ENCODE measurements at places on chromosomes 4 and X.

DNA sequence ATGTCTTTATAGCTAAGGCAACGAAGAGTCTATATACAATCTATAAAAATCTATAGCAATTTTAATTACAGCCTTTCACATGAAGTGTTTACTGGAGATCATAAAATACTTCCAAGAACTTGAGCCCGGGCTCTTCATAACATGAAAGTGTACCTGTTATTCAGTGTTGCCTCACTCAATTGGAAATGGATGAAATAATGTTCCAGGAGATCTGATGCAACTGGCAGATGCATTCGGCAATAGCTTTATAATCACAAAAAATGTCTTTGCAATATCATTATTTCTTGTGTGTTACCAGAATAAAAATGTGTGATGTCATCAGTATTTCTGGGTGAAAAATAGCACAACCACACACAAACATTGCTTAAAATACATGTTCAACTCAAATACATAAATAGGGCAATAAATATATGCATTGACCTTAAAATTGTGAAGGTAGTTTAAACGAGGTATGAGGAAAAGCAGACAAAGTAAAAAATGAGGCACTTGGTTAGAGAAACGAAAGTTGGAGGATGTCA, 1266.8 kb upstream of the PCDH7 start:
- no peak for DNase-seq

DNA sequence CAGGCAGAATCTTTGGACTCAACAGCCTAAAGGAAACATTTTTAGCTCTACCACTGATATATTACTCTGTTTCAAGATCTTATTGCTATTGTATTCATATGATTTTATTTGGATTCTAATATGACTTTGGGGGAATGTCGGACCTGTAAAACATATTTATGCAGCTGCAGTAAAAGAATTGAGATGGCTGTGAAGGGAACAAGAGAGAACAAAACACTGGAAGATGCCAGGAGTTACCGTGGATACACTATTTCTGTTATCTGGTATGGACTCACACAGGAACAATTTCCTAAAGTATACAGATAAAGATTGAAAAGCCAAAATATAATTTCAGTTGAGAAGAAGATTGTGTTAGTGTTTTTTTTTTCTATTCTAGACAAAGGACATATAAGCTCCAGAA, 113.0 kb upstream of the DCLK2 start:
- DNase-seq: no peak

- DNase-seq: no peak
Observed at GRCh38 chr4:150578745-150579501, 3.0 kb upstream of the MAB21L2 start.

DNA sequence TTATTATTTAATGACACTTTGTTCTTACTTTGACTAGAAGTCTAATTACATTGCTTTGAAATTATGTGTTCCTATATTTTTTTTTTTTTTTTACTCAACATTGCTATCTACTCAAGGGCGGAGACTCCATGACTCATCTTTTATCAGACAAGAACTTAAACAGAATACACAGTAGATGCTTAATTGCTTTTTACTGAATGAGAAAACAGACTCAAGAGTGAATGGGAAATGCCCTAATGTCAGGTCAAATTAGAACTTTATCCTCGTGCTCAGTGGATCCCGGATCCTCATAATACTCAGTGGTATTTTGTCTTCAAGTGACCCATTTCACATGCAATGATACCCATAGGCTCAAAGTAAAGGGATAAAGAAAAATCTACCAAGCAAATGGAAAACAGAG, 954.5 kb upstream of the IGFBP7 start:
- no peak for DNase-seq

- no peak for DNase-seq
Observed at GRCh38 chrX:1249101-1249887, 19.3 kb upstream of the CSF2RA start.
